AG09309 (cell line): ENCODE measurements at places on chromosomes 13 and 19.

DNA sequence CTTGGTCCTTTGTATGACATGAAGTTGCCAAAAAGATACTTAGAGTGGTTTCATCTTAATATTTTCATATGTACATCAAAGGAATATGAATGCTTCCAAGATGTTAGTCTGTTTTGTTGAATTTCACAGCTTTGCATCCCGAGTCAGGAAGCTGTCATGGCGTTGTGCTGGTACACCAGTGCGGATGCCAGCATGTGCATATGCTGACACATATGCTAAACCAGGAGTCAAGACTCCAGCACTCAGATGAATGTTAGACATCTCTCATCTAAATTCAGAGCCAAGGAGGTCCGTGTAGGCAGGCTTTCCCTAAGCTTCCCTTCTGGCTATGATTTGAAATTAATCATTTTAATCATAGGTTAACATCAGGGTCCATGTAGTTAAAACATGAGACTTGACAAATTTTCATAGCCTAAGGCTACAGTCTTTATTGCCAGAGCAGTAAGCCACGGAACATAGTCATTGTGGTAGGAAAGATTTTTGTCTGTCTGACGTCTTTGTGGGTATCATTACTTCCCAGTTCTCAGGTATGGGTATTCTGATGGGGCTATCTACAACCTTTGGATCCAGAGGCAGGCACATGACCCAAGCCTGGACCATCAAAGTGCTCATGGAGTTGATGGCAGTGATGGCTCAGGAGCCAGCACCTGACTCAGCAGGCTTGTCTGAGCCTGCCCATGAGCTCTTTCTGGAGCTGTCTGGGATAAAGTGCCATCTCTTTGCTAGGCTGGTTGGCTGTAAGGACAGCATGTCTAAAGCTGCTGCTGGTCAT is 246.1 kb downstream of the KCNRG start:
- no peak for DNase-seq

DNA sequence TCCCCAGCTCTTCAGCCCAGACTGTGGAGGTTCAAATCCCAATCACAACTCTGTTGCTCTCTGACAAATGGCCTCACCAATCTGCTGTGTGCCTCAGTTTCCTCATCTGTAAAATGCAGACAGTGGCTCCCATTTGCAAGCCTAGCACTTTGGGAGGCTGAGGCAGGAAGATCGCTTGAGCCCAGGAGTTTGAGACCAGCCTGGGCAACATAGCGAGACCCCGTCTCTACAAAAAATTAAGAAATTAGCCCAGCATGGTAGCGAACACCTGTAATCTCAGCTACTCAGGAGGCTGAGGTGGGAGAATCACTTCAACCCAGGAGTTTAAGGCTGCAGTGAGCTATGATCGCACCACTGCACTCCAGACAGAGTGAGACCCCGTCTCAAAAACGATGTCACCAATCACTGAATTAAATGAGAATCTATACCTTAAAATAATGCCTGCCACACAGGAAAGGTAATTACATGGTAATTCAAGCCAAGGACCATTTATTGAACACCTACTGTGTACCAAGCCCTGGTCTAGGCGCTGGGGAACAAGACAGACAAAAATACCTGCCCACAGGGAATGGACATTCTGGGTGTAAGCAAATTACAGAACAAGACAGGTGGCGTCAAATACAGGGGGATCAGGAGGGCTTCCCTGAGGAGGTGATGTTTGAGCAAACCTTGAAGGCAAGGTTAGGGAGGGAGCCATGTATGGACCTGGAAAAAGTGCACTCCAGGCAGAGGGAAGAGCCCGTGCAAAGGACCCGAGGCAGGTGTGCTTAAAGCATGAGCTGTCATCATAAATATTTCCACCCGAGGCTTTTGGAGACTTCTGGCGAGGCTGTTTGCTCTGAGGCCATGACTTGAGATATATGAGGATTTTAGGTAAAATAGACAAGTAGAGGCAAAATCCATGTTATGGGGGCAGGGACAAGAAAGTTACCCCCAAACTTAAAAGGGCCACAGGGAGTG is 7.7 kb downstream of the NR2F6 start:
- no peak for DNase-seq

GRCh38 chr13:23766283-23766682 is 122.9 kb downstream of the MIPEP start:
- no peak for DNase-seq

DNA sequence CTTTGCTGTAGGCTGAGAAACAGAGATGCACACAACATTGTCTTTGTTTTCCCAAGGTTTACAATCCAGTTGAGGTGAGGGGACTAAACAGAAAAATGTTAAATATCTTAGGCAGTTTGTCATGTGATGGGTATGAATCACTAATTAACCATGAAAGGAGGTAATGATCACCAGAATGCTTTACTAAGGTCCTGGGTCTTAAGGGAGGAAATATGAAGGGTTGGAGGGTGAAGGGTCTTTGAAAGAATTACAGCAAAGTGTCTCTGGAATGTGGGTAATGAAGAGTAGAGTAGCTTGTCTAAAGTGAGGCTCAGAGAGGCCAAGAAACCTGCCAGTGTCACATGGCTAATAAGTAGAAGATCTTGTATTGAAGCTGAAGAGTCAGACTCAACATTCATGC is 19.0 kb downstream of the BIVM start:
- no peak for DNase-seq

- DNase-seq, result no peak
Observed at GRCh38 chr13:28820099-28821051, at the start of gene MTUS2. TSS of gene MTUS2 (plus strand) at chr13:28820339.

- no peak for DNase-seq
Observed at GRCh38 chr13:34719060-34719875, 222.8 kb upstream of the NBEA start.

DNA sequence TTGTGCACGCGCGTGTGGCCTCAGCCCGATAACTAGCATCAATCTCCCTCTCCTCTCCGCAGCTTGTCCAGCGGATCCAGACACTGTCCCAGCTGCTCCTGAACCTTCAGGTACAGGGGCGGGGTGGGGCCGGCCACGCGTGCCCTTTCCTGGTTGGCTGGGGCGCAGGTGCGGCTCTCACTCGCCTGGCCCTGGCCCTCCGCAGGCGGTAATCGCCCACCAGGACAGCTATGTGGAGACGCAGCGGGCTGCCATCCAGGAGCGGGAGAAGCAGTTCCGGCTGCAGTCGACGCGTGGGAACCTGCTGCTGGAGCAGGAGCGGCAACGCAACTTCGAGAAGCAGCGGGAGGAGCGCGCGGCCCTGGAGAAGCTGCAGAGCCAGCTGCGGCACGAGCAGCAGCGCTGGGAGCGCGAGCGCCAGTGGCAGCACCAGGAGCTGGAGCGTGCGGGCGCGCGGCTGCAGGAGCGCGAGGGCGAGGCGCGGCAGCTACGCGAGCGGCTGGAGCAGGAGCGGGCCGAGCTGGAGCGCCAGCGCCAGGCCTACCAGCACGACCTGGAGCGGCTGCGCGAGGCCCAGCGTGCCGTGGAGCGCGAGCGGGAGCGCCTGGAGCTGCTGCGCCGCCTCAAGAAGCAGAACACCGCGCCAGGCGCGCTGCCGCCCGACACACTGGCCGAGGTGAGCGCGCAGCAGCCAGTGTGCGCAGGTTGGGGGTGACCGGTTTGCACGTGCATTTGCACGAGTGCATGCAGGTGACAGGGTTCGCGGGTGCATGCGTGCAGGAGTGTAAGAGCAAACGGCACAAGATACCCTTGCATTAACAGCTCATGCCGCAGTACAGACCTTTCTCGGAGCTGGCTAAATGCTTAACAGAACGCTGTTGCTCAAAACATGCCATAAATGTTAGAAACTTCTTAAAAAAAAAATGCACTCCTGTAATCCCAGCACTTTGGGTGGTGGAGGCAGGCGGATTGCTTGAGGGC is 21.5 kb downstream of the PEX11G start:
- no peak for DNase-seq

DNA sequence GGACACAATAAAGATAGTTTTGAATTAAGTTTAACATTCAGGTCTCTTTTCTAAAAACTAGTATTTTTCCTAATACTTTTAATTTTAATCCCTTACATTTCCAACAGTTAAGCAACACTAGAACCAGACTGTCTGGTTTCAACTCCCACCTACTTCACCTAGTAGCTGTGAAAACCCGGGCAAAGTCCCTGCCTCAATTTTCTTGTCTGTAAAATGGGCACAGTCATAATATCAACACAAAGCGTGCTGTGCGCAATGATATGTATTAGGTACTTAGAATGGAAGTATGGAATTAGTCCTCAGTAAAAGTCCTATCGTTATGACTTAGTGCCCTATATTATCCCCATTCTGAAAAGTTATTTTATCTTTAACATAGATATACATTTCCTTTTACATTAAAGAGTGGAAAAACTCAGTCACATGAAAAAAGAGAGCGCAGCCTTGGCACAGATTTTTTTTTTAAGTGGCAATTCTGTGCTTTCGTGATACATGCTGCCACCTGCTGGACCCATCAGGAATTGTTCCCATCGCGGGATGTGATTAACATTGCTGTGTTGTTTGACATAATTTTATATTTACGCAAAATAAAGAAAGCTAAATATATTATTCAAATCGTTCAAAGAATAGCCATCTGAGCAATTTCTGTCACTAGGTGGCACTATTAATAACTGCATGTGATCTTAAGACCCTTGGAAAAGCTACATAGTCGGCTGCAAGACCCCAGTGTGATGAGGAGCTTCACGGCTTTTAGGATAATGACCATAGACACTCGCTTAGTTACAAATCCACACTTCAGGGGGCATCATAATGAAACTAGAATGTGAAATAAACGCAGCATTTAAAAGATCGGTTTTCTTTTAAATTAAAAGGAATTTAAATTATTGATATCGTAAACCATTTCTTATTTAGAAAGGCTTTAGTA is 59.9 kb downstream of the LIG4 start:
- DNase-seq, result peak; percentile 7

- no peak for DNase-seq
Observed at GRCh38 chr13:30169442-30169841, 137.9 kb downstream of the KATNAL1 start.

- no peak for DNase-seq
Observed at GRCh38 chr19:5030136-5030820, 61.4 kb downstream of the KDM4B start.
